Articular chondrocyte of knee joint (primary cell): ENCODE measurements at places on chromosomes 11 and 22. TPM values are rescaled to one million over a fixed set of nuclear protein-coding genes. Genes with fewer than 3 reads are reported as not detected.

DEUP1 gene
- total RNA-seq: 0.13 and 0.65 TPM in 2 replicates

C11orf52 gene
- 1.7 and 2.0 TPM in 2 replicates for total RNA-seq

SYT13 gene
- total RNA-seq: 0.13 and 0.32 TPM in 2 replicates

TBX10 gene
- not detected in 2 replicates for total RNA-seq

HEPN1 gene
- total RNA-seq: not detected in 2 replicates

UPK3A gene
- total RNA-seq: not detected in 2 replicates

MOV10L1 gene
- total RNA-seq: under 0.01 and 0.43 TPM in 2 replicates
